GM23248 (cell line): ENCODE measurements at places on chromosomes 1 and 21.

GRCh38 chr21:40043423-40043822, 176.2 kb downstream of the PCP4 start:
- no peak for DNase-seq

DNA sequence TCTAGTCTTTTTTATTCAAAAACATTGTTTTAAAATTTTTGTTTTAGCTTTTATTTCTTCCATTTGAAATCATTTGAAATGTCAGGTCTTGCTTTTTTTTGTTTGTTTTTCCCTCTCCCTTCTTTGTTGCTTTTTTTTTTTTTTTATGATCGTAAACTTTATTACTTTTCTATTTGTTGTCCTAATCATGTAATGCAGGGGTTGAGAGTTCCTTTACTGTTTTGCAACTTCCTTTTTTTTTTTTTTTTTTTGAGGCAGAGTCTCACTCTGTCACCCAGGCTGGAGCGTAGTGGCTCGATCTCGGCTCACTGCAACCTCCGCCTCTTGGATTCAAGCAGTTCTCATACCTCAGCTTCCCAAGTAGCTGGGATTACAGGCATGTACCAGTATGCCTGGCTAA, 24.8 kb downstream of the IVNS1ABP start:
- no peak for DNase-seq

DNA sequence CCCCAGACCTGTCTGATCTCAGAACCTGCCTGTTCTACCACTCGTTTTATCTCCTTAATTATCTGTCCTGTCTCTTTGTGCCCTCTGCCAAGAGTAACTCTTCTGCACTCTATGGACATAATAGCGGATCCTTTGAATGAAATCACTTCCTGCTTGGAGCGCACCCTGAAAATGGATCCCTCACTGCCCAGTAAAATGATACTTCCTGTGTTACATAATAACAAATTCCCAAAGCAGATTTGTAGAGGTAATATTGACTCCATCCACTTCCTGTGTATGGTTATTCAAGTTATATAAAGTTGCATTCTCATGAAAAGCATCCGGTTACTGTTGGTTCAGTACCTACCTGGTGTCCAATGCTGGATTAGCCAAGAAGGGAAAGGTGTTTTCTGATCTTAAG, 246.0 kb downstream of the TRABD2B start:
- DNase-seq: no peak

DNA sequence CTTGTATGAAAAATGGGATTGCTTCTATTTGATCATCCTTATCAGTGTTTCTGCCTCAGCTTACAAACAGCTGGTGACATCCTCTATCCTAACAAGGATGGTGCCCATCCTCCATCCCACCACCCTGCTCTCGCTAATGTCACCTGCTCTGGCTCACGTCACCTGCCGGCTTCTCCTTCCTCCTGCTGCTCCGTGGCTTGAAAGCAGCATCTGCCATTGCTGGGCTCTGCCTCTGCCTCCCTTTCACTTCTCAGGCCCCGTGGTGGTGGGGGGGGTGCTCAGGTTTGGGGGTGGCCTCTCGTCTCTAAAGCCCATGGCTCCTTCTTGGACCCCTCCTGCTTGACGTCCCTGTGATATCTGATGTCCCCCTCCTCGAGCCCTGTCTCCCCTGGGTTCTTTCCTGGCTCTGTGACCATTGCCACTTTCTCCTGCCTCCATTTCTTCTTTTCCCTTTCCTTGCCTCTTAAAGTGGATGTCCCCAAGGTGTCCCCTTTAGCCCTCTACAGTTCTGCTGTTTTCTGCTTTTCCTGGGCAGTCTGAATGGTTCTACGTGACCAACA, 135.5 kb upstream of the ERRFI1 start:
- DNase-seq: no peak

DNA sequence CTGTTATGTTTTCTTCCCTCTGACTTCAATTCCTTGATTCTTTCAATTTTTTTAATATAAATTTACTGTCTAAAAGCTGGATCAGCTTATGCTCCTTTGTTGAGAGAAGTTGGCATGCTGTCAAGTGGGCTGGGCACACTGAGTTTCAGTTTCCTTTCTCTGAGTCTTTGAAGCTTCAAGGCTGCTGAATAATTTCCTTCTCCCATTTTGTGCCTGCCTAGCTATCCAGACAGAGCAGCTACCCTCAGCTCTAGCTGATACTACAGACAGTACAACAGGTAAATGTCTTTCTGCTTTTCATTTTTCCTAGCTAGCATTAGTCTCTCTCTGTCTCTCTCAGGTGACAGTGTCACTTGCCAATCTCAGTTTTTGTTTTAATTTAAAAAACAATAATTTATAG, at the start of gene IFI44:
TSS of gene IFI44 (plus strand) at position 204 of the 400 bp plus-strand sequence. CDS start 365 bp downstream, outside the sequence.
- DNase-seq: peak; percentile 90

GRCh38 chr21:46239817-46240325, 11.3 kb upstream of the LSS start:
- no peak for DNase-seq

DNA sequence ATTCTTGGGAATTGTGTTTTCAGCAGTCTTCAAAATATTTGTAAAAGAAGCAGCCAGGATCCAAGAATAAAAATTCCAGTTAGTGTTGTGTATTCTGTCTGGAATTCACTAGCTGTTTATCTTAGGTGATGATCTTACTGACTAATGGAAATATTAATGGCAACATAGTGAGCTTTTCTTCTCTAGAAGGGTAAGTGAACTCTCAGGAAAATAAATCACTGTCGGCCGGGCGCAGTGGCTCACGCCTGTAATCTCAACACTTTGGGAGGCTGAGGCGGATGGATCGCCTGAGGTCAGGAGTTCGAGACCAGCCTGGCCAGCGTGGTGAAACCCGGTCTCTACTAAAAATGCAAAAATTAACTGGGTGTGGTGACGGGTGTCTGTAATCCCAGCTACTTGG, 87.4 kb upstream of the KIF1B start:
- peak; percentile 75 for DNase-seq

GRCh38 chr1:156126630-156127534, 12.4 kb downstream of the LMNA start:
- DNase-seq: peak; percentile 98

GRCh38 chr1:213623862-213624261, 363.9 kb upstream of the PROX1 start:
- DNase-seq: no peak

DNA sequence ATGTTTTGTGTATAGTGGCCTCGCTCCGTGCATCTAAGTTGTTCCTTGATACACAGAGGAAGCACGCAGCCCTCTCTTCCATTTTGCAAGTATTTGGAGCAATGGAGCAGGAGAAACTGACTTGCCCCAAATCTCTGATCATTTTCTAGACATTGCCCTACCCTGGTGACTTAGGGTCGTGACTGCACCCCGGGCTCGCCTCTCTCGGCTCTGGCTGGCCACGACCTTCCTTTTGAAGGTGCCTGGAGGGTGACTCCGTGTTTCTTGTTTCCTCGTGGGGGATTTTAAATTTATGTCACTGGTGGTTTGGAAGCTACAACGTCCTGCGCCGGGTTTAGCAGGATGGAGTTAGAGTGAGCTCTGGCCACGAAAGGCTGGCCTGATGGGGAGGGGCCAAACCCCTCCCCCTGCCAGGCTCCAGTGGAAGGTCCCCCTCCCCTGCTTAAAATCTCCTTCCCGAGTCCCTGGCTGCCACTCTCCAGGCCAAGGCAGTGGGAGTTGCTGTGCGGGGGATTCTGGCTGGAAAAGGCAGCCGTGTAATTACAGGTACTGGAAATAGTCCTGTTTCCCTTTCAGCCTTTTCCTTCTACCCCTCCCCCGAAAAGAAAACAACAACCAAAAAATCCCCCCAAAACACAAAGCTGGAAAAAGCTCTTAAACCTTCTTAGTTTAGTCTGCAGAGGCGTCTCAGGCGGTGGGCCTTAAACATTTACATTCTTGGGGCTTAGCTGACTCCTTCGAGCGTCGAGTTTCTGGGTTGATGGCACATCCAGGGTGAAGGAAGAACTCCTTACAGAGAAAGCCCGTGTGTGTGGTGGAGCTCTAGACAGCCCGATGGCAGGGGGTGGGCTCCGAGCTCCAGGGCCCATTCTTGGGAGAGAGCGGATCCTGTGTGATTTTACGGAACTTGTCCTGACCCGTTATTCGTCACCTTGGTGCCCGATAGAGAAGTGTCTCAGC, 28.1 kb downstream of the SPSB1 start:
- DNase-seq: no peak

DNA sequence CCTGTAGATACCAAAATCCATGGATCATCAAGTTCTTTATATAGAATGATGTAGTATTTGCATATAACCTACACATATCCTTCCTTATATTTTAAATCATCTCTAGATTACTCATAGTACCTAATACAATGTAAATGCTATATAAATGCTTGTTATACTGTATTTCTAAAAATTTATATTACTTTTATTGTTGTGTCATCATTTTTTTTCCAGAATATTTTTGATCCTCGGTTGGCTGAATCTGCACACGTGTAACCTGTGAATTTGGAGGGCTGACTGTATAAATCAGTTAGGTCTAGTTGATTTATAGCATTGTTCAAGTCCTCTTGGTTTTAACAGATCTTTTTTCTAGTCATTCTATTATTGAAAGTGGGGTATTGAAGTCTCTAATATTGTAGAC, 23.3 kb downstream of the OBSCN start:
- no peak for DNase-seq

GRCh38 chr1:237258871-237259270, 216.9 kb downstream of the RYR2 start:
- DNase-seq: no peak

DNA sequence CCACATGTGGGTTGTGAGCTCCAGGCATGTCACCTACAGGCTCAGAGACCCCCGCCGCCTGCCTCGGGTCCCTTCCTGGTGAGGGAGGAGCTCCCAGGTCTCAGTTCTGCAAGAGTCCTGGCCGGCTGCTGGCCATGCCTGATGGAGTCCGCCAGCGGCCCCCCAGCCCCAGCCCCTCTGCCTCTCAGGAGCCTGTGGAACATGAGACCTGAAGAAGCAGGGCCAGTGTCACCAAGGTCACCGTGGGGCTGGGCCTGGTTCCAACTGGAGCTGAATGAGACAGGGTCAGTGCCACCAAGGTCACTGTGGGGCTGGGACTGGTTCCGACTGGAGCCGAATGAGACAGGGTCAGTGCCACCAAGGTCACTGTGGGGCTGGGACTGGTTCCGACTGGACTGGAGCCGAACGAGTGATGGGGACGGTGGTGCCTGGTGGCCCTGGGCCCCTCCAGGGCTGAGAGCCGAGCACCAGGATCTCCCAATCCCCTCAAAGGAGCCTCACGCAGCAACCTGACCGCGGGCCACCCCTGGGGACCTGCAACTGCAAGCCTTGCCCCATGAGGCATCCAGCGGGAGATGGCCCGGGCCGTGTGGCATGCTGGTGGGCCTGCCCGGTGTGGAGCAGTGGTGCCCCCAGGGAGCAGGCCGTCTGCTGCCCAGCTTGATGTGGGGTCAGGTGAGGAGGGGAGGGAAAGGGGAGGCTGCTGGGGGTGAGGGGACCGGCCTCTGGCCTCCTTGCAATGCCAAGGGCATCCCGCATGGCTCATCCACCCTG, 14.5 kb upstream of the PTTG1IP start:
- DNase-seq: no peak

GRCh38 chr1:230917284-230918135, 49.2 kb upstream of the C1orf198 start:
- DNase-seq: peak; percentile 83

- no peak for DNase-seq
Observed at GRCh38 chr1:244869364-244869827, 5.1 kb upstream of the HNRNPU start.

DNA sequence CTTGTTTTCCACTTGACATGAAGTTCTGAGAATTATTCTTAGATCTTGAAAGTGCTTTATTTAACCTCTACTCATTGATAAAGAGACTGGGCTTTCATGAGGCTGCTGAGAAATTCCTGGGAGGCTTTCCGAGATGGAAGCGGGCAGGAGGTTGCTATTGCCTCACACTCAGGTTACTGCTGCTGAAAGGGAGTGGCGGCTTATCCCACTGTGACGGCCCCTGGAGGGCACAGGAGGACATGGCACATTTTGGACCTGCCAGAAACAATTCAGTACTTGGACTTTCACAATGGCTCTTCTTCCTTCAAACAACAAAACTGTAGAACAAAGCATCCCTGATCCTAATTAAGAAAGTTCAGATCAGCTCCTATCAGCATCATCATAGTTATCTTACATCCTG, 16.2 kb upstream of the MARK1 start:
- peak; percentile 7 for DNase-seq

- DNase-seq: no peak
Observed at GRCh38 chr1:160578175-160578524, 1.1 kb downstream of the CD84 start.

GRCh38 chr1:22562584-22563583, at the start of gene EPHA8:
TSS of gene EPHA8 (plus strand) at chr1:22563489. CDS start at chr1:22563636, 147 bp downstream.
- DNase-seq: no peak

DNA sequence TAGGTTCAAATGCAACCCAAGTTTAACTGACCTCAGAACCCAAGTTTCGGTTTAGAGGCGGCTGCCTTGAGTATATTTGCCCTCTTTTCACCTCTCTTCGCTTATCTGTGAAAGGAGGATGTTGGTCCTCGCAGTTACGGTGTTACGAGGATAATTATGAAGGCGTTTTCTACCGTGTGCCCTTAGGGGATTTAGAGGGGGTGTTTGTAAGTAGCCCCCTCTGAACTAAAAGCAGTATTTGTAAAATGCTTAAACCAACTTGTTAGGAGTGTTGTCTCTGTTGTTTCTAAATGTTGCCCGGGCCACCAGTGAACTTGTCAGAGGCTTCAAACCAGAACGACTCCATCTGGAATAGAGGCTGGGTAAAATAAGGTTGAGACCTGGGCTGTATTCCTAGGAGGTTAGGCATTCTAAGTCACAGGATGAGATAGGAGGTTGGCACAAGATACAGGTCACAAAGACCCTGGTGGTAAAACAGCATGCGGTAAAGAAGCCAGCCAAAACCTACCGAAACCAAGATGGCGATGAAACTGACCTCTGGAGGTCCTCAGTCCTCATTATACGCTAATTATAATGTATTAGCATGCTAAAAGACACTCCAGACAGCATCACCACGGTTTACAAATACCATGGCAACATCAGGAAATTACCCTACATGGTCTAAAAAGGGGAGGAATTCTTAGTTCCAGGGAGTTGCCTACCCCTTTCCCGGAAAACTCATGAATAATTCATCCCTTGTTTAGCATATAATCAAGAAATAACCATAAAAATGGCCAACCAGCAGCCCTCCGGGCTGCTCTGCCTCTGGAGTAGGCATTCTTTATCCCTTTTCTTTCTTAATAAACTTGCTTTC, 1.0 kb upstream of the PSRC1 start:
- DNase-seq: no peak

- no peak for DNase-seq
Observed at GRCh38 chr1:100077531-100077930, 55.2 kb downstream of the SASS6 start.

- no peak for DNase-seq
Observed at GRCh38 chr1:245809361-245809760, 654.6 kb downstream of the KIF26B start.

GRCh38 chr1:5098981-5099385, 444.6 kb downstream of the AJAP1 start:
- no peak for DNase-seq

DNA sequence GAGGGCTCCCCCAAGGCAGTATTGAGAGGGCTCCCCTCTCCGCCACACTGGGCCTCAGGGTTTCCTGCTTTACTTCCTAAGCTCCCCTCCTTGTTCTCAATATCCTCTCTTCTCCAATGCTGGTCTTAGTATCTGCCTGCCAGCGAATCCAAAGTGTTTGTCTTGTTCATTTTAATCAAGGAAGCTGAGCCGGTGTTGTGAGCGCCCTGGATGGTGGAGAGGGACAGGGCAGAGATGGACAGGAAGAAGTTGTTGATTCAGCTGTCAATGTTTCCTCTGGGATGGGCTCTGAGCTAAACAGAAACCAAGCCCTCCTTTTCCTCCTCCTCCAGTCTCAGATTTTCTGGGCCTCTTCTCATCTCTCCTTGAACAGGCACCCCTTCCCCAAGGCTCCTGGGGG, 5.4 kb downstream of the OLFML3 start:
- no peak for DNase-seq

- no peak for DNase-seq
Observed at GRCh38 chr1:49630156-49630555, 393.6 kb downstream of the AGBL4 start.
